ENCODE measurements at places on chromosomes 2 and 18. TPM values are rescaled to one million over a fixed set of nuclear protein-coding genes. Genes with fewer than 3 reads are reported as not detected.

GRCh38 chr2:53969968-53970723 lies 647 bp downstream of the PSME4 start:
- no peaks in the 10 kb centered on the region for H3K27me3 ChIP-seq
- H3K27ac ChIP-seq, result peak overlapping the region; percentile 88
- peaks cover 28% of the 10 kb centered on the region for H3K4me1 ChIP-seq
- H3K36me3 ChIP-seq, result peaks cover 28% of the 10 kb centered on the region
- peak overlapping the region; percentile 92 for H3K4me3 ChIP-seq

DNA sequence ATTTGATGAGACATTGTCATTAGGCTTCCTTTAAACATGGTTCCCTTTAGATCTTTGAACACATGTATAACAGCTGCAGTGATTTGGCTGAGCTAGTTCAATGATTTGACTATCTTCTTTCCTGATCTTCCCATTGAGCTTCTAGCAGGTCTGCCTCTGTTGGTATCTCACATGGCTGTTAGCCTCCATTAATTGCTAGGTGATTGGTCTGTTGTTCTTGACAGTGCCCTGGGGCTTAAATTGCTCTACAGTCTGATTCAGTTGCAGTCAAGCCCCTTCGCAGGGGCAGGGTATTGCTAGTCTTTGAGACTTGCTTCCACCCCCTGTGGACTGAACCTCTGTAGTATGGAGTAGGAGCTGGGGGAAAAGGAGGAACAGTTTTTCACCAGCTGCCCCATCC lies 24.1 kb downstream of the SKA1 start:
- H3K27ac ChIP-seq, result no peak overlapping the region
- H3K4me3 ChIP-seq, result peak overlapping the region; percentile 75
- H3K4me1 ChIP-seq, result peaks cover 27% of the 10 kb centered on the region
- no peak for DNase-seq

Gene ITGA6
- total RNA-seq, result 26.1 TPM

Gene COL3A1
- 1,124 TPM for total RNA-seq

- peaks cover 18% of the 10 kb centered on the region for H3K4me1 ChIP-seq
- no peak for DNase-seq
- H3K4me3 ChIP-seq, result no peak overlapping the region
- no peaks in the 10 kb centered on the region for H3K27me3 ChIP-seq
Measured at GRCh38 chr18:12317664-12318333, 9.8 kb downstream of the TUBB6 start.

Gene MOGAT1
- total RNA-seq, result 0.45 TPM

Gene CD207
- total RNA-seq, result not detected

Gene CD8B2
- total RNA-seq, result 0.31 TPM

Gene RAX
- total RNA-seq, result not detected

Gene MYO7B
- total RNA-seq, result 5.0 TPM

- H3K27me3 ChIP-seq, result peaks cover 4% of the 10 kb centered on the region
- DNase-seq, result no peak
- H3K36me3 ChIP-seq, result no peaks in the 10 kb centered on the region
- no peaks in the 10 kb centered on the region for H3K4me1 ChIP-seq
- no peak overlapping the region for H3K4me3 ChIP-seq
Measured at GRCh38 chr18:67290421-67290820, 226.1 kb downstream of the DSEL start.

GRCh38 chr2:227479865-227480475 lies 8.0 kb downstream of the AGFG1 start:
- no peaks in the 10 kb centered on the region for H3K27me3 ChIP-seq
- peak overlapping the region; percentile 31 for H3K27ac ChIP-seq
- no peak for DNase-seq
- peaks cover 7% of the 10 kb centered on the region for H3K36me3 ChIP-seq
- H3K4me3 ChIP-seq, result peak overlapping the region; percentile 44

Gene CIDEA
- not detected for total RNA-seq

GRCh38 chr2:164913640-164914350 lies 41.5 kb downstream of the SLC38A11 start:
- peak overlapping the region; percentile 90 for H3K27ac ChIP-seq
- H3K4me1 ChIP-seq, result peaks cover 52% of the 10 kb centered on the region
- DNase-seq, result no peak
- no peaks in the 10 kb centered on the region for H3K27me3 ChIP-seq

Gene CCNYL1
- total RNA-seq, result 20.8 TPM

DNA sequence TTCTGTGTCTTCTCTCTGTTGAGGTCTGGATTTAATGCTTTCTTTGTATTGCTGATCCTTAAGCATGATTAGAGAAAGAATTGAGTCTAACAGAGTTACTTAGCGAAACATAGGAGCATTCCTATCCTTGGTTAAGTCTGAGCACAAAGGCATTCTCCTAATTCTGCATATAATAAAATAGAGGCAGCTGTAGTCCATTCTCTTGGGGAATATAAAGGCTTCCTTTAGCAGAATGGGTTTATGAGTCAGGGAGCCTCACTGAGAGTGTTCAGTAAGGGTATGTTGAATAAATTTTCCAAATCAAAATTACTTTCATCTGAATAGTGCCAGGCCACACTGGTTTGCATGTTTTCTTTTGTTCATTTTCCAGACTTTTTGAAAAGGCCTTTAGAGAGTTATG lies 101.5 kb downstream of the GALNT1 start:
- H3K27ac ChIP-seq, result no peak overlapping the region
- no peaks in the 10 kb centered on the region for H3K27me3 ChIP-seq
- H3K4me3 ChIP-seq, result no peak overlapping the region
- H3K4me1 ChIP-seq, result peaks cover 6% of the 10 kb centered on the region
- DNase-seq, result no peak
- peaks cover 32% of the 10 kb centered on the region for H3K36me3 ChIP-seq

GRCh38 chr2:42164046-42164445 lies 5.1 kb upstream of the EML4 start:
- H3K4me3 ChIP-seq, result no peak overlapping the region
- H3K36me3 ChIP-seq, result no peaks in the 10 kb centered on the region
- H3K27me3 ChIP-seq, result no peaks in the 10 kb centered on the region
- H3K4me1 ChIP-seq, result peaks cover 10% of the 10 kb centered on the region
- H3K27ac ChIP-seq, result peak overlapping the region; percentile 59

Data from type B pancreatic cell (in vitro differentiated cells).